ENCODE measurements at places on chromosomes 3 and 15. TPM values are rescaled to one million over a fixed set of nuclear protein-coding genes. Genes with fewer than 3 reads are reported as not detected.

DNA sequence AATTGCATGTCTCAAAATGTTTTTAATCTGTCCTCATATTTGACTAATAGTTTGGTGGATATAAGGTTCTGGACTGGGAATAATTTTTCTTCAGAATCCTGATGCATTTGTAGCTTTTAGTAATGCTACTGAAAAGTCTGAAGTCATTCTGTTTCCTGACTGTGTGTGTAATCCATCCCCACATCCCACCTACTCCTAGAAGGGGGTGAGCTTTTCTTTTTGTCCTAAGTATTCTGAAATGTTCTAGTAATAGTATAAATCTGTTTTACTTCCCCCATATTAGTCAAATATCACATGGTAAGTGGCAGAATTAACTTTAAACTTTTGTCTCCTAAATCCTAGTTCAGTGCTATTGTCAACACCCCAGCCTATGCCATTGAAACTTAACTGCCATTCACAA lies 162.8 kb downstream of the GREM1 start:
- no peak overlapping the region for H3K27ac ChIP-seq
- H3K36me3 ChIP-seq, result no peaks in the 10 kb centered on the region
- H3K4me1 ChIP-seq, result no peaks in the 10 kb centered on the region
- no peak for DNase-seq
- no peak overlapping the region for H3K4me3 ChIP-seq
- no peaks in the 10 kb centered on the region for H3K27me3 ChIP-seq

- H3K36me3 ChIP-seq, result 0 out of 2 replicates have a peak, but pooled peaks cover 3% of the 10 kb centered on the region
- H3K4me3 ChIP-seq, result peak overlapping the region; percentile 78
- peaks cover 35% of the 10 kb centered on the region for H3K4me1 ChIP-seq
- H3K27me3 ChIP-seq, result peaks cover 7% of the 10 kb centered on the region
- H3K27ac ChIP-seq, result no peak overlapping the region
- peak; percentile 39 for DNase-seq
Observed at GRCh38 chr3:125140818-125141595, 71.5 kb downstream of the SLC12A8 start.

DNA sequence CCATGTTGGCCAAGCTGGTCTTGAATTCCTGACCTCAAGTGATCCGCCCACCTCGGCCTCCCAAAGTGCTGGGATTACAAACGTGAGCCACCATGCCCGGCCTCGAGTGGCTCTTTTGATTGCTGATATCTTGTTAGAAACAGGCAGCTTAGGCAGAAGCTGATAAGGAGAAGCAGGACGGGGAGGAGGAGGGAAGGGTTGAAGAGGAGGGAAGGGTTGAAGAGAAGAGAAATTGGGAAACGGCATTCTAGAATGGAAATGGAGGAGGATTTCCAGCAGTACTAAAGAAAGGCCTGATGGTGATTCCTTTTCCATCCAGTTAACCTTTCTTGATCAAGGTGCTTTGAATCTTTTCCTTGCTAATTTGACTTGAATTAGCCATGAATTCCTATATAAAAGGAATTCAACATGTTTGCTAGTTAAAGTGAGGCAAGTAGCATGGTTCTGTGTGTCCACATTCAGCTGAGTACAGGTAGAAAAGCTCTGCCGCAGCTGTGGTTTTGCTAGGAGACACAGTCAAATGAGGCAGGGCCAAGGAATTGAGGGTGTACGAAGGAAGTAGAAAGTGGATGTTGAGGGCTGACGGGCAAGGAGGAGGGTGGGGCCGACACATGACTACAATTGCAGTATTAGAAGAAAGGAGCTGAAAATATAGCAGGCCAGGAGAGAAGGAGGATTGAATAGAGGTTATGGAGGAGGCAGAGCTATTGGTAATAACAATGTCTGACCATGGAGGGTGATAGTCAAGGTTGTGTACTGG lies 27.2 kb upstream of the ATP1B3 start:
- H3K27me3 ChIP-seq, result no peaks in the 10 kb centered on the region
- no peak for DNase-seq
- no peaks in the 10 kb centered on the region for H3K4me1 ChIP-seq
- H3K27ac ChIP-seq, result no peak overlapping the region
- no peak overlapping the region for H3K4me3 ChIP-seq

DNA sequence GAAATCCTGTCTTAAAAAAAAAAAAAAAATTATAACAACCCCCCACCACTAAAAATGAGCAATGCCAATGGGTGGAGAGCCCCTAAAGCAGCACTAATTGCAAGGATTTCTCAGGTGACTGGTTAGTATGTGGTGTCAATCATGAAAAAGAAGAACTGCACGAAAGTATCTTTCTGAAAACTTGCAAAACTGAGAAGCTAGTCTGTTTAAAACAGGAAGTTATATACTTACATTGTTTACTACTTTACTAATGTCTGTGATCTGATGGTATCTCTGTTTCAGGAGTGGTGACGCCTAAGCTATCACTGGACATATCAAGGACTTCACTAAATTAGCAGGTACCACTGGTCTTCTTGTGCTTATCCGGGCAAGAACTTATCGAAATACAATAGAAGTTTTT lies at the start of gene CCR3:
CCR3 (plus strand) TSS at position 341 of the 400 bp plus-strand sequence. CDS start 22,699 bp downstream, outside the sequence.
- H3K36me3 ChIP-seq, result no peaks in the 10 kb centered on the region
- DNase-seq, result no peak
- no peaks in the 10 kb centered on the region for H3K27me3 ChIP-seq

DNA sequence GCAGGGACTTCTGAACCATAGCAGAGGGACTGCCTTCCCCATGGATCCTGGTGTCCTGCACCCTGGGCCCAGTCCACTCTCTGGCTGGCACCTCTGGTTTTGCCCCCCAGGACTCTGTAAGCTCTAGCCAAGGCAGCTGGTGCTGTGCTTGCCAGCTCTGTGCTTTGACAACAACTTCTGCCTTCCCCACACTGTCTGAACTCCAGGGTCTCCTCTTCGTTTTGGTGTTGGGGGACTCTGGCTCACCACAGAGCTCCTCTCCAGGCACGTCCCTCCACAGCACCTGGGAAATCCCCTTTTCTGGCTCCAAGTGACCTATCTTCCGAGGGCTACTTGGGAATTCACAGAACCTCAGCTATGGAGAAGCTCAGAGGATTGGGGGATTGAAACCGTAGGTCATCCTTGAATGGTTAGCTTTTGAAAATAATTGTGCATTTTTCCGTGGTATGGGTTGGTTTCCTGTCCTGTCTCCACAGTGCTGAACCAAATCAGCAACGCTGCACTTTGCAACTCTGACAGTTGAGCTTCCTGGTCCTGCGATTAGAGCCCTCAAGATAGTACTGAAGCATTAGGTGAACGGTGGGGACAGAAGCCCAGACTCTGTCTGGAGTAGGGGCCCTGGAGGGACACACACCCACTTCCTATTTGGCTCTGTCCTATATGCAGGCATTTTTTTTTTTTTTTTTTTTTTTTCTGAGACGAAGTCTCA lies 152.4 kb downstream of the APBA2 start:
- no peak for DNase-seq
- no peaks in the 10 kb centered on the region for H3K27me3 ChIP-seq
- no peaks in the 10 kb centered on the region for H3K36me3 ChIP-seq
- H3K4me3 ChIP-seq, result no peak overlapping the region
- H3K27ac ChIP-seq, result no peak overlapping the region

GRCh38 chr3:135513106-135514059 lies 452.1 kb upstream of the PPP2R3A start:
- peak; percentile 27 for DNase-seq
- H3K36me3 ChIP-seq, result no peaks in the 10 kb centered on the region
- 0 out of 2 replicates have a peak overlapping the region, but pooled peaks have one; percentile 29 for H3K27ac ChIP-seq

- DNase-seq, result no peak
- H3K36me3 ChIP-seq, result peaks cover 8% of the 10 kb centered on the region
Observed at GRCh38 chr15:70057931-70058641, 39.6 kb downstream of the TLE3 start.

DNA sequence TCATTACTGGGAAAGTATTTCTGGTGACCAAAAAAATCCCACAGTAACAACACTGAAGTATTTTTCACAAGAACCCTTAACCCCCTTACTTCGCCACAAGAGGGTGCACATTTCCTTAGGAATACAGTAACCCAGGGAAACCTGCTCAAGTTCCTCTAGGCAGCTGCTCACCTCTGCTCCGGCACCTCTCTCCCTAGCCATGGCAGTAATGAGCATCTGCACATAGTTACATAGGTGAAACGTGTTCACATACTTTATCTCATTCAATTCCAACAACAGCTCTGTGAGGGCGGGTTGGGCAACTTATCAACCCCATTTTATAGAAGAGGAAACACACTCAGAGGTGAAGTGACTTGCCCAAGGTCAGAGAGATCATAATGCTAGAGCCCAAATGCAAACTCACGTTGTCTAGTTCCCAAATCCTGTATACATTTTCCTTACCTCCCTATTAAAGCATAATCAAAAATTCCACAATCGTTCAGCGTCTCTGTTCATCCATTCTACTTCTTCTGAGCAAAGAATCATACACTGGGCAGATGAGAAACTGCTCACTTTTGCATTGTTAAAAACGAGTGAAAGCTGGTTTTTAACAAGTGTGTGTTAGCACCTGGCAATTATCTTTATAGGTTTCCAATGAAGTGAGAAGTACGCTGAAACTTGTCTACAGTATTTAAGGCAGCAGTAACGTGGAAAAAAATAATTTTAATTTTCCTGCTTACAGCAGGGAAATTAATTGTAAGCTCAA lies 90.7 kb downstream of the IGF2BP2 start:
- peak; percentile 93 for DNase-seq
- 0 out of 2 replicates have a peak overlapping the region, but pooled peaks have one; percentile 62 for H3K27ac ChIP-seq
- H3K4me3 ChIP-seq, result no peak overlapping the region
- H3K27me3 ChIP-seq, result no peaks in the 10 kb centered on the region

DNA sequence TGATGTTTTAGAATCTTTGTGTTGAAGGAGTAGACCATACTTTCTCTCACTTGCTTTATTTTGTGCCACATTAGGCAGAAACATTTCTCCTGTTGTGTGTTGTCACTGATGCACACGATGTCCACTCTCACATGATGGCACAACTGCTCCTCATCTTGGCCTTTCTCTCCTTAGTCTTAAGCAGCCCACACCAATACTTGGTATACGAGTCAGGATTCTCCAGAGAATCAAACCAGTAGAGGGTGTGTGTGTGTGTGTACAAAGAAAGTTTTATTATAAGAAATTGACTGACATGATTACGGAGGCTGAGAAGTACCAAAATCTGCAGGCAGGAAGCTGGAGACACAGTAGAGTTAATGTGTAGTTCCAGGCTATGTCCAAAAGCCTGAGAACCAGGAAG lies 187.1 kb downstream of the ALCAM start:
- no peaks in the 10 kb centered on the region for H3K36me3 ChIP-seq
- DNase-seq, result no peak
- no peak overlapping the region for H3K27ac ChIP-seq

GRCh38 chr3:102265720-102266119 lies 169.1 kb upstream of the ZPLD1 start:
- H3K27me3 ChIP-seq, result no peaks in the 10 kb centered on the region
- no peak overlapping the region for H3K4me3 ChIP-seq
- H3K36me3 ChIP-seq, result no peaks in the 10 kb centered on the region
- no peaks in the 10 kb centered on the region for H3K4me1 ChIP-seq
- DNase-seq, result no peak
- H3K27ac ChIP-seq, result no peak overlapping the region

Gene OR5K3
- polyA plus RNA-seq, result not detected

Gene PLSCR2
- polyA plus RNA-seq, result 0.55 TPM

Gene IMPG2
- not detected for polyA plus RNA-seq

Gene CTXN2
- polyA plus RNA-seq, result 0.10 TPM

Gene CHRM5
- polyA plus RNA-seq, result not detected

Measured in GM23338 (cell line).